ENCODE measurements at places on chromosomes 11 and 22. TPM values are rescaled to one million over a fixed set of nuclear protein-coding genes. Genes with fewer than 3 reads are reported as not detected.

Gene ABTB2
- total RNA-seq = 6.6 TPM

- H3K36me3 ChIP-seq = no peaks in the 10 kb centered on the region
- no peak overlapping the region for H3K4me3 ChIP-seq
- H3K27ac ChIP-seq = peak overlapping the region; percentile 62
- H3K4me1 ChIP-seq = peaks cover 18% of the 10 kb centered on the region
Measured at GRCh38 chr22:41596776-41597634, 7.4 kb upstream of the PMM1 start.

GRCh38 chr22:48489551-48490499 lies 1337.8 kb downstream of the BRD1 start:
- peak overlapping the region; percentile 38 for H3K27ac ChIP-seq
- H3K4me1 ChIP-seq = peaks cover 5% of the 10 kb centered on the region
- no peaks in the 10 kb centered on the region for H3K27me3 ChIP-seq
- peak; percentile 62 for DNase-seq
- peak overlapping the region; percentile 34 for H3K4me3 ChIP-seq

Gene TCF20
- 42.0 TPM for total RNA-seq

GRCh38 chr11:70682760-70683159 lies 284.4 kb downstream of the CTTN start:
- no peak for DNase-seq
- no peak overlapping the region for H3K4me3 ChIP-seq
- H3K36me3 ChIP-seq = no peaks in the 10 kb centered on the region
- H3K4me1 ChIP-seq = no peaks in the 10 kb centered on the region
- no peaks in the 10 kb centered on the region for H3K27me3 ChIP-seq

Gene TEX54
- total RNA-seq = not detected

DNA sequence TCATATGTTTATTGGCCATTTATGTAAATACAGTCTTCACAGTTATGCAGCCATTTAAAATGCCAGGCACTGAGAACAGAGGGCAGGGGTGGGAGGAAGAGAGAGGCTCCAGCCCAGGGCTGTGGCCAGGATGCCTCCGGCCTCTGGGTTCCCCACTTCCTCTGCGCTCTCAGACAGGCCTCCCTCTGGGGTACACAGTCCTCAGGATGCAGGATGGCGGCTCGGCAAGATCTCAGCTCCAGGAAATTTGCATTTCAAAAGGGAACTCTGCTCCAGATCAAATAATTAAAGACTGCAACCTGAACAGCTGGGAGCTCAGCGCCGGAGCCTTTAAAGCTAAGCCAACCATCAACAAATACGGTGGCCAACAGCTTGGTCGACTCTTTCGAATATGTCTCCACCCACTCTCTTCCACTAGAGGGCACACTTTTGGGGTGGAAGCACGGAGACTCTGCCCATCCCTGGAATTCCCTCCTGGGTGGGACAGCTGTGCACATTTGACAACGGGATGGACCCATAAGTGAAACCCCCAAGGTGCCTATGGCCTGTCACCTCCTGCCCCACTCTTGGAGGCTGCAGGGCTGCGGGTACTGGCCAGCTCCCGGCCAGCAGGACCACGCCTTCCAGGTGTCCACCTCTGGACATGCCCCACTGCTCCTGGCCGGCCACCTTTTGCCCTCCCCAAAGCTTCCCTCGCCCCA lies 1044.7 kb downstream of the BRD1 start:
- no peaks in the 10 kb centered on the region for H3K4me1 ChIP-seq
- no peak overlapping the region for H3K4me3 ChIP-seq
- DNase-seq = no peak
- no peak overlapping the region for H3K27ac ChIP-seq
- no peaks in the 10 kb centered on the region for H3K36me3 ChIP-seq

DNA sequence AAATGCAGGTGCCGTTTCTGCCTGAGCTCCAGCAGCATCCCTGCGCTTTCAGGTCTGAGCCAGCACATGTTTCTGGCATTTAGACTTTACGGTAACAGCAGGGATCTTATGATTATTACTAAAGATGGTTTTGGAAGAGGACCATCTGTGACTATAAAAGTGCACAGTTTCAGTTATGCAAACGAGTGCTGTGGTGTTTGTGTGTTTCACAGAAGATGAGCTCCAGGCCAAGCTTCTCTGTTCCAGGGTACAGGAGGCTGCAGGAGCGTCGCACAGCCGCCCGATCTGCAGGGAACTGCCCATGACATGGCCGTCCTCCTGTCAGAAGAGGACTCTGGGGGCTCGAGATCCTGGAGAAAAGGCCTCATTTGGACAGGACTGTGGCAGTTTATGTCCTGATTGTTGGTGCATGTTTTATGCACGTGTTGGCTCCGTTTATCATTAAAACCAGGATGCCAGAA lies 297.3 kb downstream of the TBC1D22A start:
- H3K36me3 ChIP-seq = no peaks in the 10 kb centered on the region
- no peaks in the 10 kb centered on the region for H3K4me1 ChIP-seq
- no peak overlapping the region for H3K27ac ChIP-seq
- no peaks in the 10 kb centered on the region for H3K27me3 ChIP-seq

GRCh38 chr22:29623059-29623458 lies 19.6 kb downstream of the NF2 start:
- H3K4me3 ChIP-seq = no peak overlapping the region
- no peaks in the 10 kb centered on the region for H3K27me3 ChIP-seq
- peaks cover 10% of the 10 kb centered on the region for H3K4me1 ChIP-seq

DNA sequence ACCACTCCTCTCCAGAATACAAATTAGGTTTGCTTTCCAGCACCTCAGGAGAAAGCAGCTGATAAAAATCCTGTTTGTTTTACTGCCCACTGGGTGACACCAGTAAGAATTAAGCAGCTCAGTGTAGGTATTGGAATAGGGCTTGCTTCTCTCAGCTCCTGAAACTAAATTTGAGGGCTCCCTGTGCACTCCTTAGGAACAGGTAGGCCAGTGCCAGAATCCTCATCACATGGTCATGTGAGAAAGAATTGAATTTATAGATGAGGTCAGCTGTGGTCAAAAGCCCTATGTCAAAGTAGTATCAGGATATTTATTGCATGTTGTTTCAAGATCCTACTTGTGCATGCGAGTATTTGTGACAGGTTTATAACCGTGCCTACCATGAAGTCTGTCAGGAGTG lies 1.0 kb downstream of the PRSS23 start:
- no peaks in the 10 kb centered on the region for H3K36me3 ChIP-seq
- no peaks in the 10 kb centered on the region for H3K27me3 ChIP-seq
- peaks cover 7% of the 10 kb centered on the region for H3K4me1 ChIP-seq
- DNase-seq = no peak
- H3K27ac ChIP-seq = no peak overlapping the region
- peak overlapping the region; percentile 76 for H3K4me3 ChIP-seq

Gene PLAAT3
- 101 TPM for total RNA-seq

- no peak overlapping the region for H3K27ac ChIP-seq
- H3K27me3 ChIP-seq = no peaks in the 10 kb centered on the region
Measured at GRCh38 chr11:123545726-123546270, 108.6 kb downstream of the SCN3B start.

Gene IGLL5
- not detected for total RNA-seq
